Substantia nigra (tissue), 51 donors: ENCODE measurements at places on chromosomes 2 and 18.

DNA sequence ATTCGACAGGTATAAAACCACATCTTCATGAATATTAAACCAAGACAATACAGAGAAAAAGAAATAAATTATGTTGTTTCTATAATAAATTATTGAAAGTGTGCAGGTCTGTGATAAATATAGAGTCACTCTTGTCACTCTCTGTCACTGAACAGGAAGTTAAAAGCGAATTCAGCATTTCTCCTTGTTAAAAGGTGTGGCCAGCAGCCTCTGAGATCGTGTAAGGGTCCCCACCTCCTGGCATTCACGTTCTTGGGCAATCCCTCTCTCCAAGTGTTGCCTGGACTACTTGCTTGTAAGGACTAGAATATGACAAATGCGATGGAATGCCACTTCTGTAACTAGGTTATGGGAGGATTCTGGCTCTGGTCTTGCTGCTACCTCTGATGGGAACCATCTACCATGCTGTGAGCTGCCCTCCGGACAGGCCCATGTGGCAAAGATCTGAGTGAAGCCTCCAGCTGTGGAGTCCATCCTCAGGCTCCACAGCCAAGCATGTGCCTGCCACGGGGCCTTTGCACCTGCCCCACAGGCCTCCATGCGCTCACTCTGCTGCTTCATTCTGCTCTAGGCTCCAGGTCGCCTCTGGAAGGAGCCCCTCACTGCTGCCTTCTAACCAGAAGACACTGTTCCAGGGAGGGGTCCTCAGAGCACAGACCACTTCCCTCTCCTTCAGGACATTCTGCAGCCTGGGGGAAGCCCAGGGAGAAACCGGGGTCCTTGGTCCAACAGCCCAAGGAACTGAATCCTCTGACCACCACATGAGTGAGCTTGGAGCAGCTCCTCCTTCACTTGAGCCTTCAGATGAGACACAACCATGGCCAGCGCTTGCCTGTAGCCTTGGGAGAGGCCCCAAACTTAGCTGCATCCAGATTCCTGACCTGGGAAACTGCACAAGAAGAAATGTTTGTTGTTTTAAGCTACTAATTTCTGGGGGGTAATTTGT, 202.9 kb upstream of the HDAC4 start:
- DNase-seq, result no peak

- DNase-seq, result no peak
Observed at GRCh38 chr2:55885127-55885943, 38.2 kb downstream of the EFEMP1 start.

- no peak for DNase-seq
Observed at GRCh38 chr18:59643740-59644139, 53.5 kb downstream of the CCBE1 start.

DNA sequence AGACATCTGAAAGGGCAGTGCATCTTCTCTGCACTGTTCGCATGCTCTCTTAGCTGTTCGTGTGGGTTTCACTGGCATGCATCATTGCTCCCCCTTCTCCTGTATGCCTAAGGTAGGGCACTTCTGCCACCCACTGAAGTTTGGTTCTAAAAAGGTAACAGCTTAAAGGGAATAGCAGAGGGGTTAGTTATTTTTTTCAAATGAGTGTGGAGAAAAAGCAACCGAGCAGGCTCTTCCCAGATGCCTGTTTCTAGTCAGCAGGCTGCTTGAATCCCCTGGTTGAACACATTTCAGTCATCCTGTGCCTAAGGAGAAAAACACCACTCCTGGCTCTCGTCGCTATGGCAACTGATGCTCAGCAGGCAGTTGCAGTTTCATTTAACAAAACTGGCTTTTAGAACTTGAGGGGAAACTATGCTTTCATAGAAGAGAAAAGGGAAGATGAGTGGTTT, 69.8 kb upstream of the GALNT3 start:
- no peak for DNase-seq

DNA sequence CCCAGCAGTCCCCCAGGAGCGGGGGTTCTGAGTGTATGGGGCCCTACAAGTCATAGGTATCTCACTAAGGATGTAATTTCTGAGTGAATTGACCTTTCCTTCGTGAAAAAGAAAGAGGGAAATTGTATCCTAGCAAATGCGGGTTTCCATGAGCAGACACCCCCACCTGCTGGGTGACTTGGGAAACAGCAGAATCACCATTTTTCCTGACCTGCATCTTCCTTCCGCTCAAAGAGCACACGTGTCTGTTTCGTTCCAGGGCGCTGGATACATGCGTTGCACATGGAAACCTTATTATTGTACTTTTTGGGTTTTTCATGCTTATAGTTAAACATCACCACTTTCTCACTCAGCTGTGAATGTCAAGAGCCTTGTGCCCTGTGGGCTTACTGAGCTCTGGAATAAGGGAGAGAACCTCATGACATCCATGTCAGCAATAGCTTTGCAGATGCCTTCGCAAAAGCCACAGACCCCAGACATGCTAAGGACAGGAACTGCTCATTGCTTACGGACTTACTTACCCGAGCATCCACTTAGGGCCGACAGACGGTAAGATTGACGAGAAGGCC, 132.8 kb downstream of the TPO start:
- DNase-seq, result peak; percentile 14

GRCh38 chr2:179606141-179606540, 255.3 kb downstream of the ZNF385B start:
- DNase-seq, result no peak

DNA sequence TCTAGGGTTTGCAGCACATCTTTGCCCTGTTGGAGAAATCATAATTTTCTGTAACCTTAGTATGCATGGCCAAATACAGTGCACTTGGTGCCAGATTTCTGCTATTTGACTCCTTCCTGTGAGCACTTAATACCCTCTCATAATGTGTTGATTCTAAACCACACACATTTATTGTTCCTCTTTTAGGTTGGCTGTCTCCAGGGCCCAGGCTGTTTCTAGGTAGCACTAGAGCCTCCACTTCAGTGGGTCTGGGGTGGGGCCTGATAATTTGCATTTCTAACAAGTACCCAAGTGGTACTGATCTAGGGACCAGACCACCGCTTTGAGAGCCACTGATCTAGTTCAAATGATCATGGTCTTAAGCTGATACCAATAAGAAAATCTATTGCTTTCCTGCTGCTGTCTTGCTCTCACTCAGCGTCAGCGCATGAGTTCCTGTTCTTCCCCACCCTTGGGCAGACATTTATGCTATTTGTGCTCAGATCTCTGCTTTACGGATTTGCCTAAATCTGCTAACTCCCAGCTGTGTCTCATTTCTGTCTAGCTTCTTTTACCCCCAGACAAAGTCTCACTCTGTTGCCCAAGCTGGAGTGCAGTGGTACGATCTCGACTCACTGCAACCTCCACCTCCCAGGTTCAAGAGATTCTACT, 7.4 kb downstream of the PTRHD1 start:
- no peak for DNase-seq

- no peak for DNase-seq
Observed at GRCh38 chr18:31798399-31798798, 37.7 kb upstream of the SLC25A52 start.

GRCh38 chr18:45845410-45845809, 19.9 kb downstream of the SIGLEC15 start:
- DNase-seq, result no peak

GRCh38 chr2:9092383-9093282, 89.1 kb upstream of the MBOAT2 start:
- DNase-seq, result no peak

- no peak for DNase-seq
Observed at GRCh38 chr18:44691148-44691925, 10.6 kb downstream of the SETBP1 start.

DNA sequence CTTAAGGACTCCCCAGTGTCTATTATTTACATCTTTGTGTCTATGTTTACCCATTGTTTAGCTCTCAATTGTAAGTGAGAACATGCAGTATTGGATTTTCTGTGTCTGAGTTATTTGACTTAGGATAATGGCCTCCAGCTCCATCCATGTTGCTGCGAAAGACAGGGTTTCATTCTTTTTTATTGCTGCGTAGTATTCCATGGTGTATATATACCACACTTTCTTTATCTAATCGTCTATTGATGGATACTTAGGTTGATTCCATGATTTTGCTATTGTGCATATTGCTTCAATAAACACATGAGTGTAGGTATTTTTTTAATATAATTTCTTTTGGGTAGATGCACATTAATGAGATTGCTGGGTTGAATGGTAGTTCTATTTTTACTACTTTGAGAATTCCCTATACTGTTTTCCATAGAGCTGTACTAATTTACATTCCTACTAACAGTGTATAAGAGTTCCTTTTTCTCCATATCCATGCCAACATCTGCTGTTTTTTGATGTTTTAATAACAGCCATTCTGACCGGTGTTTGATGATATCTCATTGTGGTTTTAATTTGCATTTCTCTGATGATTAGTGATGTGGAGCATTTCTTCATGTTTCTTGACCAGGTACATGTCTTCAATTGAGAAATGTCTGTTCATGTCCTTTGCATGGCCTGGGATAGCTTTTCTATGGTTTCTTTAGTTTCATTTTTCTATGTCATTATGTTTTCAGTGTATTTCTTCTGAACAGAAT, 21.8 kb downstream of the MTCL1 start:
- DNase-seq, result no peak

DNA sequence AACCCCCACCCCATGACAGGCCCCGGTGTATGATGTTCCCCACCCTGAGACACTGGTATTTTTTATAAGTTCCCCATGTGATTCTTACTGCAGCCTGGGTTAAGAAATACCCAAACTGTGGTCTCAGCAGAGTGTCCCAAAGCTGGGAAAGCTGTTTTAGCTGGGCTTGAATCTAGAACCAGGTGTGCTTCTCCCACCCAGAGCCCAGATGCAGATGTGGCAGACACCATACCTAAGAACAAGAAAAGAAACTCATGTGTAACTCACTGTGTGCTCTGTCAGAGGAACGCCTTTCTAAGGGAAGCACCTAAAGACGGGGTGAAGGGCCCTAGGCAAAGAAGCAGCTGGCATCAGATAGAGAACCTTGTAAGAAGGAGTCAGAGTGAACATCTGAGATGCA, 23.9 kb downstream of the DOK1 start:
- no peak for DNase-seq

DNA sequence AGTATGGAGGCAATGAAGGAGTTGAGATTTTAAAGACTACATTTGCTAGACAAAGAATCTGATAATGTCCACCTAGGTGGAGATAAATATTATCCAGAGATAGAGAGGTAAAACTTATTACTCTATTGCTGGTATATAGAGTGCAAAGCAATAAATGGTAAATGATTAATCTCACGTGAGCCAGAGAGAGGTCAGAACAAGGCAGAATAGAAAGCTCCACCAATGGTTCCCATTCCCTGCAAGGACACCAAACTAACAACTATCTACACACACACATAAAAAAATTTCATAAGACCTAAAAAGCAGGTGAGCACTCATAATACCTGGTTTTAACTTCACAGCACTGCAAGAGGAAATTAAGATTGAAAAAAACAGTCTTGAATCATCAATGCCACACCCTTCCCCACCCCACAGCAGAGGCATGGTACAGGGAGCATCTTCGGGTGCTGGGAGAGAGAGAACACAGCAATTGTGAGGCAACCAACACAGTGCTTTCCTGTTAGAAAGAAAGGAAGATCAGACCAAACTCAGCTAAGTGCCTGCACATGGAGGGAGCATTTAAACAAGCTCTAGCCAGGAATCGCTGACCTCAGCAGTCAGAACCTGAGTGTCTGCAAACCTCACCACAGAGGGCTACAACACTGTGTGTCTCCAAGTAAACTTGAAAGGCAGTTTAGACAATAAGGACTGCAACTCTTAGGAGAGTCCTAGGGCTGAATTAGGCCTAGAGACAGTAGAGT, 1432.6 kb upstream of the TMEFF2 start:
- DNase-seq, result no peak

- DNase-seq, result no peak
Observed at GRCh38 chr2:168524005-168524404, 67.9 kb downstream of the CERS6 start.

DNA sequence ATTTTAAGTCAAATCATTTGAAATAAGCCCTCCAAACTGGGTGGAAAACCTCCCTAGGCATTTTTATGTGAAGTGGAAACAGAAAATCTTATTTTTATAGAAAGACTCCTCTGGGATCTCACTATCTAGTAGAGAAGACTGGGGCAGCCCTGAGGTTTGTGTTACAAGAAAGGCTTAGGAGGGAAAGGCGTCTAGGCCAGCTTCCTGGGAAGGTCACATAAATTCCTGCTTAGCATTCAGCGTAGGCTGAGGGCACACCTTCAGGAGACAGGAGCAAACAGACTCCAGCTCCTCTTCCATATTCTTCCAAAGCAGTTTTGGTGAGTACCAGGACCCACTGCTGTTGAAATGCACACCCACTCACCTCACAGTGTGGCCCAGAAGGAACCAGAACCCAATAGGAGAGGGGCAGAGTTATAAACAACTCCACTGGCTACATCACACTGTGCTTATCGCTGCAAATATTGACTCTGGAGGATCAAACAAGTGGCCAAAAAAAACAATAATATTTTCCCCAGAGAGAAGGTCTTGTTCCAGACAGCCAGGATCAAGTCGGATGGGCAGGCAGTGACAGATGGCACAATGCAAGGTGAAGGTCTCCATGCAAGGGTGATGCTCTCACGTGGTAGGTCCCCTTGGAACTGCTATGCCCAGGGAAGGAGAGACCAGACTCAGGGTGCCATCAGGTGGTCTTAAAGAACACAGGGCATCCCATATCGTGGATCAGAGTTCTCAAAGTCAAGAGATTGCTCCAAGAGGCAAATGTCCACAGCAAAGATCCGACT, 17.7 kb upstream of the IGFBP2 start:
- no peak for DNase-seq

DNA sequence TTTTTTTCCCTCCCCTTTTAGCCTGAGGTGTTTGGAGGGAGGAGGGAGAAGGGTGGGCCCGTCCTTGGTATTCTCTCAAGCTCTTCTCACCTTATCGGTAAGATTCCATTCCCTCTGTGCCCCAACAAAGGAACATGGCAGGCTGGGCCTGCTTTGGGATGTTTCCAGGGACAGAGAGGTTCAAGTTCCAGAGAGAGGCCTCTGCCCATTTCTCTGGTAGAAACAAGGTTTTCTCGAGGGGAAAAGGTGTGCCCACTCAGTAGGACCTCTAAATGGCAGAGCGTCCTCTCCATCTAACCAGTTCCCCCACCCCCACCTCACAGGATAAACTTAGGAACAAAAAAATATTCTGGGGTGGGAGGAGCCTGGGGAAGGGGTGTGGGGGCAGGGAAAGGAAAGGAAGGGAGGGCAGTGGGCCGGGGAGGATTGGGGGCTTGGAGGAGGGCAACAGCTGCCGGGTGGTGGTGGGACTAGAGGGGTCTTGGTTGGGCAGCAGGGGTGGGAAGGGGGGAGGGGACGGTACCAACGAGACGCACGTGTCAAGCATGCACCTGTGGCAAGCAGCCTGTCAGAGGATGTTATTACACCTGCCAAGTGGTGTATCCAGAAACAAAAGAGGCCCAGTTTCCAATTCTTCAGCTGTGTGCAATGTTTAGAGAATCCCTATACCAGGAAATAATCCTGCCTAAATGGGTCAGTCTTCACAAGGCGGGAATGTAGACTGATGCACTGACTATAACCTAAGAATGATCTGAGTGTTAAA, 2.1 kb downstream of the PCBP1 start:
- DNase-seq, result no peak

- no peak for DNase-seq
Observed at GRCh38 chr2:99278793-99279291, 22.2 kb downstream of the LYG1 start.
